Fibroblast of skin of right quadriceps (primary cell): ENCODE measurements at places on chromosomes 1 and 21.

- peak; percentile 79 for DNase-seq
These were observed 34.4 kb downstream of the COL18A1 start for GRCh38 chr21:45439161-45439872.

DNA sequence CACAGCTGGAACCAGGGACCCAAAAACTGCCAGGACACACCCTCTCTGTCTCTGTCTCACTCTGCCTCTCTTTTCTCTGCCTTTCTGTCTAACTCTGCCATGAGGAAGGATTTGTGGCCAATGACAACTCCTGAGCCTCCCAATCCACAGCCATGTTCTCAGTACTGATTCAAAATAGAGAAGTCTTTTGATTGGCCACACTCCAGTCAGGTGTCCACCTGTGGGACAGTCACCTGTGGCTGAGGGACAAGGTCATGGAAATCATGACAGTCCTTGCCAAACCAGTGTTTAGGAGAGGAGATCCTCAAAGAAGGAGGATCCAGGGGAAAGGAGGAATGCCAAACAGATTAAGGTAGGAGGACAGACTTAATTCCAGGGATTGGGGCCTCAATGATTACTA, 15.8 kb downstream of the TINAGL1 start:
- no peak for DNase-seq

DNA sequence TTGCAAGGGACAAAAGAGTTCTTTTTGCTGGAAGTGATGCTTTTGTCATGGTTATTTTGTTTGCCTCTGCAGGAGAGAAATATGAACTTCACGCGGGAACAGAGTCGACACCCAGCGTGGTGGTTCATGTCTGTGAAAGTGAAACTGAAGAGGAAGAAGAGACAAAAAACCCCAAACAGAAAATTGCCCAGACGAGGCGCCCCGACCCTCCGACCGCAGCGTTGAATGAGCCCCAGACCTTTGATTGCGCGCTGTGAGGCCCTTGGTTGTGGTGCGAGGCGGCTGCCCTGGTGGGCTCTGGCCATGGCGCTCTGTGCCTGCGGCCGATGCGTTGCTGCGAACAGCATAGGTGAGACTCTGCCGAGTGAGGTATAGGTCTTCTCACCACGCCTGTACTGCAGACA, 20.9 kb upstream of the NCMAP start:
- no peak for DNase-seq

DNA sequence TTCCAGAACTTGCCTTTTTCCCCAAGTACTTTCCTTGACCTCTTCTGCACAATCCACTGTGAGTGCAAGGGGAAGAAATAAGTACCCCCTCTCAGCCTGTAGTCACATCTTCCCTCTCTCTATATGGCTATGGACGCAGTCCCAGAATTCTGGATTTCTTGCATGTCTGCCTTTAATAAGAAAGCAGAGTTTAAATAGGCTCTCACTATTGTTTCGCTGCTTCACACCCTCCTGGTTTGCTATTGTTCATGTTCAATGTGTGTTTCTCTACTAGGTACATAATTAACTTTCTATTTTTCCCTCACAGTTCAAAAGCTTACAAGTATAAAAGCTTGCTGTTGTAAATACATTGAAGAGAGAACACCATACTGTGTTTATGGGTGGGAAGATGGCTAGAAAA, 181.5 kb upstream of the C1orf105 start:
- DNase-seq = no peak

DNA sequence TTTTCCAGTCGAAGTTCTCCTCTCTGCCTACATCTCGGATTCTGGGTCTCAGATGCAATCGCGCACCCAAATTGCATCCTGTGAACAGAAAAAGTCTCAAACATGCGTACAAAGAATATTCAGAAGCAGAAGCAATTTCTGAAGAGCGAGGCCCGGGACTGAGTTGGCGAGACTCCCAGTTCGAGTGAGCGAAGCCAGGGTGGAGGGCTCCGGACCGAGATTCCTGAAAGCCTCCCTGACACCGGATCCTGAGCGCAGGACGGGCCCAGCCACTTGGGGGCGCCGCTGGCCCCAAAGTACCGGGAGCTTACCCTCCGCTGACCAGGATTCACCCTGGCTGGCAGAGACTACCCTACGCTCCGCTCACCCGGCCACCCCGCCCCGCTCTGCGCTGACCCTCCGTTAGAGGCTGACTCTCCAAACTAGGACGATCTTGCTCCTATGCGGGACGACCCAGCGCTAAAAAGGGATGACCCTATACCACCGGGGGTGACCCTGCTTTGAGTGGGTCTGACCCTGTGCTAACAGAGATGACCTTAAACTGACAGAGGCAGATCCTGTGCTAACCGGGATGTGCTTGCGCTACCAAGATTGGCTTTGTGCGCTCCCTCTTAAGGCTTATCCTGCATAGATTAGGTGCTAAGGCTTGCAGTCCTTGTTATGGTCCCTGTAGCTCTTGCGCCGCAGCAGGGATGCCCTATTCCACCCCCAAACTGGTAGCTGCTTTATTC, 12.1 kb downstream of the FOXD2 start:
- no peak for DNase-seq

DNA sequence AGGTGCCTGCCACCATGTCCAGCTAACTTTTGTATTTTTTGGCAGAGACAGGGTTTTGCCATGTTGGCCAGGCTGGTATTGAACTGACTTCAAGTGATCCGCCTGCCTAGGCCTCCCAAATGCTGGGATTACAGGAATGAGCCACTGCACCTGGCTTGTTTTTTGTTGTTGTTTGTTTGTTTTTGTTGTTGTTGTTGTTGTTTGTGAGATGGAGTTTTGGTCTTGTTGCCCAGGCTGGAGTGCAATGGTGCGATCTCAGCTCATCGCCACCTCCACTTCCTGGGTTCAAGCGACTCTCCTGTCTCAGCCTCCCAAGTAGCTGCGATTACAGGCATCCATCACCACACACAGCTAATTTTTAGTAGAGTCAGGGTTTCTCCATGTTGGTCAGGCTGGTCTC, 7.1 kb upstream of the L1TD1 start:
- DNase-seq = no peak
